Colonic mucosa (tissue), 4 donors: ENCODE measurements at places on chromosomes 7 and 10. TPM values are rescaled to one million over a fixed set of nuclear protein-coding genes. Genes with fewer than 3 reads are reported as not detected.
A peak's percentile ranks its signal among the peaks of the same experiment; 100 is the strongest.

DNA sequence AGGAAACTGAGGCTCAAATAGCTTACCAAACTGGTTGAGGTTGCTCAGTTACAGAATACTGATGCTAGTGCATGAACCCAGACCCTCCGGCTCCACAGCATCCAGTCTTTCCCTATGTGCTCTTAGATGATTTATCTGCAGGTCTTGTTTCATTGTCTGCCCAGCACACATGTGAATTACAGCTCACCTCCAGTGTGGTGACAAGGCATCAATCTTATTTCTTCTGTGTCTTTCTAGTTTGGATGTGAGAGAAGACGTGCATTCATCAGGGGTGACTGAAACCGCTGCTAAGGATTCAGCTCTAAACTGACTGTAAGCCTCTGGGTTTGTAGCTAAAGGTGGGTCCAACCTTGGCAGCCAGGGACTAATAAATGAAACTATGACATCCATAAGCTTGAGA lies 123.8 kb downstream of the SH2D4B start:
- no peak for DNase-seq
- no peaks in the 10 kb centered on the region for H3K27me3 ChIP-seq
- no peaks in the 10 kb centered on the region for H3K4me1 ChIP-seq
- H3K4me3 ChIP-seq, result no peak overlapping the region
- no peaks in the 10 kb centered on the region for H3K36me3 ChIP-seq

Gene ZNF775
- 11.0 TPM for total RNA-seq

DNA sequence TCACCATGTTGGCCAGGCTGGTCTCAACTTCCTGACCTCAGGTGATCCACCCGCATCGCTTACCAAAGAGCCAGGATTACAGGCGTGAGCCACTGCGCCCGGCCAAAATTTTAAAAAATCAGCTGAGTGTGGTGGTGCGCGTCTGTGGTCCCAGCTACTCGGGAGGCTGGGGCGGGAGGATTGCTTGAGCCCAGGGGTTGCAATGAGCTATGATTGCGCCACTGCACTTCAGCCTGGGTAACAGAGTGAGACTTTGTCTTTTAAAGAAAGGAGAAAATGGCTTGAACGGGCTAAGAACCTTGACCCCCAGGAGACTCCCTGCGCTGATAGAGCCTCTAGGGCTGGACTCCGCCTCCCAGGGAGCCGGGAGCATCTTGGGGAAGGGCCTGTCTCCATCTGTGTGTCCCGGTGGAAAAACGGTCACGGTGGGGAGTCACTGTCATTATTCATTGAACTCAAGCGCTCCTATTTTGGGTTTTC lies 760 bp upstream of the KCTD7 start:
- no peaks in the 10 kb centered on the region for H3K27me3 ChIP-seq
- peaks cover 7% of the 10 kb centered on the region for H3K4me1 ChIP-seq
- DNase-seq, result no peak
- H3K4me3 ChIP-seq, result peak overlapping the region; percentile 64
- H3K36me3 ChIP-seq, result no peaks in the 10 kb centered on the region

Gene CLRN3
- 110 TPM for total RNA-seq
